Bronchial smooth muscle cell (primary cell): ENCODE measurements at places on chromosomes 2 and 18. TPM values are rescaled to one million over a fixed set of nuclear protein-coding genes. Genes with fewer than 3 reads are reported as not detected.

The CFC1B gene
- total RNA-seq, result not detected in 2 replicates

The CD226 gene
- 0.16 and 0.34 TPM in 2 replicates for total RNA-seq

The UPP2 gene
- total RNA-seq, result 0.09 TPM in 1 of 2 replicates, not detected in the other

The PPP4R1 gene
- total RNA-seq, result 69.2 and 133 TPM in 2 replicates

The CD302 gene
- 3.9 and 4.3 TPM in 2 replicates for total RNA-seq

The TFCP2L1 gene
- not detected in 2 replicates for total RNA-seq

The GAL3ST2 gene
- total RNA-seq, result 0.09 and 0.16 TPM in 2 replicates

The SLC9A4 gene
- not detected in 2 replicates for total RNA-seq

The RNF152 gene
- total RNA-seq, result 3.1 and 18.3 TPM in 2 replicates

The ANKRD30B gene
- total RNA-seq, result under 0.01 TPM in 1 of 2 replicates, not detected in the other

The SCG2 gene
- 0.09 and 0.63 TPM in 2 replicates for total RNA-seq

The IL18RAP gene
- not detected in 2 replicates for total RNA-seq

The GPR75 gene
- 0.52 and 0.95 TPM in 2 replicates for total RNA-seq

The UCN gene
- total RNA-seq, result 0.16 and 0.26 TPM in 2 replicates

The PRSS56 gene
- total RNA-seq, result not detected in 2 replicates

The LHCGR gene
- total RNA-seq, result not detected in 2 replicates

The TEKT4 gene
- not detected in 2 replicates for total RNA-seq

The RIT2 gene
- total RNA-seq, result not detected in 2 replicates

The SP5 gene
- total RNA-seq, result not detected in 2 replicates

The ZNF396 gene
- 1.4 and 2.2 TPM in 2 replicates for total RNA-seq

The NT5C1B gene
- not detected in 2 replicates for total RNA-seq

The NYAP2 gene
- not detected in 2 replicates for total RNA-seq

The PDCD1 gene
- not detected in 2 replicates for total RNA-seq

The ACTR2 gene
- total RNA-seq, result 46.5 and 90.6 TPM in 2 replicates

The ANTXR1 gene
- total RNA-seq, result 29.9 and 31.8 TPM in 2 replicates

The RNF25 gene
- 27.4 and 31.3 TPM in 2 replicates for total RNA-seq

The FSIP2 gene
- total RNA-seq, result under 0.01 and 0.16 TPM in 2 replicates

The RAX gene
- total RNA-seq, result not detected in 2 replicates

The PLCD4 gene
- total RNA-seq, result 6.1 and 7.6 TPM in 2 replicates

The TTC27 gene
- 12.5 and 14.7 TPM in 2 replicates for total RNA-seq

The CDH20 gene
- under 0.01 TPM in 1 of 2 replicates, not detected in the other for total RNA-seq

The CCDC138 gene
- total RNA-seq, result 2.5 and 2.8 TPM in 2 replicates

The PLGLB2 gene
- total RNA-seq, result 0.63 and 0.77 TPM in 2 replicates

The ANKRD62 gene
- total RNA-seq, result not detected in 2 replicates

The DSC2 gene
- total RNA-seq, result under 0.01 and 0.09 TPM in 2 replicates

The SLC5A6 gene
- total RNA-seq, result 6.6 and 9.1 TPM in 2 replicates

The SGPP2 gene
- total RNA-seq, result under 0.01 TPM in 1 of 2 replicates, not detected in the other

The LRRC30 gene
- not detected in 2 replicates for total RNA-seq

The IL1R1 gene
- 59.3 and 108 TPM in 2 replicates for total RNA-seq

The HMSD gene
- not detected in 2 replicates for total RNA-seq

The SF3B6 gene
- total RNA-seq, result 129 and 151 TPM in 2 replicates

The PCARE gene
- total RNA-seq, result not detected in 2 replicates

The NOSTRIN gene
- 0.09 and 0.32 TPM in 2 replicates for total RNA-seq

The RASGRP3 gene
- total RNA-seq, result 0.60 and 0.63 TPM in 2 replicates

The TMEM169 gene
- 0.16 and 0.26 TPM in 2 replicates for total RNA-seq

The ACKR3 gene
- 0.86 and 3.2 TPM in 2 replicates for total RNA-seq

The REEP1 gene
- total RNA-seq, result under 0.01 TPM in 1 of 2 replicates, not detected in the other

The SERPINB7 gene
- 0.79 TPM in 1 of 2 replicates, not detected in the other for total RNA-seq

The COQ10B gene
- total RNA-seq, result 30.7 and 40.0 TPM in 2 replicates
